ENCODE measurements at places on chromosomes 5 and 9.

DNA sequence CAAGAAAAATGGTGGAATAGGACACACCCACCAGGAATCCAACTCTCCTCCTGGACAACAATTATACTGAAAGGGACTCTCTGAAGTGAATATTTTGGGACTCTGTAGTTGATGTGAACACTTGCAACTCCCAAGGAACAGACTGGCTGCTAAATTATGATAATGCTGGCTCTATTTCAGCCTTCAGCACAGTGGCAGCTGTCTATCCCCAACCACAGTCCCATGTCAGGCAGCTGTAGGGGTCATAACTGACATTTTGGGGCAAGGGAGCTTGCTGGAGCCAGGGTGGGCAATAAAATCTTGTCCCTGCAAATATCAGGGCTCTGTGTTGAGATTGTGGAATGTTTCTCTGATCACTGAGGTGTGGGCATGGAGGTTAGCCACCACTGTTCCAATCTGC lies 14.2 kb downstream of the SPATA31E1 start:
- DNase-seq = no peak

DNA sequence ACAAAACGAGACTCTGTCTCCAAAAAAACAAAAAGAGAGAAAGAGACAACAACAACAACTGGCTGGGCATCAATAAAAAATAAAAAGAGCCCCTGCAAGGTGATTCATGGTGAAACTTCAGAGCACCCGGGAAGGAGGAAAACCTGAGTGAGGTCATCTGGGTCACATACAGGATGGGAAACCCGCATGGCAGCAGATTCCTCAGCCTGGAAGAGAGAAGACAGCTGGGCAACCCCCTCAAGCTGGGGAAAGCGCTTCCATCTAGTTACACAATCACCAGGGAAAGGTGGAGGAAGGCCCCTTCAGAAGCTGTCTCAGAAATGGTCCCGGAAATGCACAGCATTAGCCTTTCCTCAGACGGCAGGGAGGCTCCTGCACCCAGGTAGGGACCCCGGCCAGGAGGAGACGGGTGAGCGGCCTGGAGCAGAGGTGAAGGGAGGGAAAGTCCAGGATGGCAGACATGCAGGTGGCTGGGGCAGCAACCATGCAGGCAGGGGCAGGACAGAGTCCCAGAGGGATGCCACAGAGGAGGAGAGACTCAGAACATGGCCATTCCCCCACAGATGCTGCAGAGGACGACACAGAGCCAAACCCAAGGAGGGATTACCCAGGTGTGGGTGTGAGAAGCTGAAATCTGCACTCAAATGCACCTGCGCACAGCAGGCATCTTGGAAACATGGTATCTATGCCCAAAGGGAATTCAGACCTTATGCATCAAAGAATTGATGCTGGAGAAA lies 29.4 kb downstream of the CAMSAP1 start:
- no peak for DNase-seq

DNA sequence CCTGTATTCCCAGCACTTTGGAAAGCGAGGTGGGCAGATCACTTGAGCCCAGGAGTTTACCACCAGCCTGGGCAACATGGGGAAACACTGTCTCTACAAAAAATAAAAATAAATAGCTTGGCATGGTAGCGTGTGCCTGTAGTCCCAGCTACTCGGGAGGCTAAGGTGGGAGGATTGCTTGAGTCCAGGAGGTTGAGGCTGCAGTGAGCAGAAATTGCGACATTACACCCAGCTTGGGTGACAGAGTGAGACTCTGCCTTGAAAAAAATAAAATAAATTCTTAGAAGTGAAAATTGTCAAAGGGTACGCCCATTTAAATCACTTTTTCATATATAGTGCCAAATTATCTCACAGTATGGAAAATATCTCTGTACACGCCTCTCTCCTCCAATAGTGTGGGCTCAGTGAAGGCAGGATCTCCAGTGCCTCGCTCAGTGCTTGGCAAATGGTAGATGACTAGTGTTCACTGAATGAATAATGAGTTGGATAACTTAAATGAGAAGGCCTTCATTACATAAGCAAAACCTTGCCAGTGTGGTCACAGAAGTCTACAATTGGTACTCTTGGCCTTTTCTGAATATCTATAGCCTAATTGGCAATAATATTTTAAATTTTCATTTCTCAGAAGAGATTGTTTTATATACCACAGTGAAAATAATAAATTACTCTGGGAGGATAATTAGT lies 9.4 kb upstream of the CCL28 start:
- DNase-seq = no peak

DNA sequence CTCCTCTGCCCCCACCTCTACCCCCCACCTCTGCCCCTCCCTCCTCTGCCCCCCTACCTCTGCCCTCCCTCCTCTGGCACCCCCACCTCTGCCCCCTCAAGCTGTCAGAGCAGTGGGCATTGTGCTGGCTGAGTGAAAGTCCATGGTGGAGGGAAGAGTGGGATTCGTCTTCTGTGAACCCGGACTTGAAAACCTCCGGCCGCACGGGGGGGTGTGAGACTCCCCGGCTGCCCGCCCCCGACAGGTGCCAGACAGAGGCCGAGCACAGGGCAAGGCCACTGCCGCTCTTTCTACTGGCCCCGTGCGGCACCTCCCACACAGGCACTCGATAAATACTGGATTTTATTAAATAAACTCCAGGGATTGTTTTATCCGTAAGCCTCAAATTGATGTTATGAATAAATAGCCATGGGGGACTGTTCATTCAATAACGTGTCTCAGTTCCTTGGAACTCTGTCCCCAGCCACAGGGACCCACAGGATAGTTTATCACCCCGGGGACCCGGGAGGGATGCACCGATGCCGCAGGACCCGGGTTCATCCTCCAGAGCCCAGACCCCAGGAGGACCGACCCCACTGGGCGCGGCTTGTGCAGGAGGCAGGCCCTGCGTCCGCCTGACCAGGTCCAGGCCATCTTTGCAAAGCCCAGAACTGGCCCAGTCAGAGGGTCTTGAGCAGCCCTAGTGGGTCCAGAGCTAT lies 2.6 kb upstream of the QRFP start:
- DNase-seq = no peak

GRCh38 chr5:84597904-84598303 lies 213.2 kb upstream of the EDIL3 start:
- DNase-seq = no peak

DNA sequence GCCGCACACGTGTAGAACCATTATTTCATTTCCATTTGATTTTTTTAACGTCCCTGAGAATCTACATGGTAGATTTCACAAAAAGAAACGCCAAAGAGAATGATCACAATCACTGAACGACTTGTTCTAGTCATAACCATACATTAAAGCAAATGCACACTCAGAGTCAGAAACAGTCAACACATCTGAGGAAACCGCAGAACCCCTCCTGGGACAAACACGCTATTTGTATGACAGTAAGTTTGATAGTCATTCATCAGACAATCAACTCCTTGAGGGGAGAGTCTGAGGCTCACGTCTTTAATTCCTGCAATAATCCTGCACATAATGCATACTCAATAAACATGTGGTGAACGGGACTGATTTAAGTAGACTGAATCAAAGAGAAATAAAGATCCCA lies 129.2 kb downstream of the MED27 start:
- DNase-seq = no peak

DNA sequence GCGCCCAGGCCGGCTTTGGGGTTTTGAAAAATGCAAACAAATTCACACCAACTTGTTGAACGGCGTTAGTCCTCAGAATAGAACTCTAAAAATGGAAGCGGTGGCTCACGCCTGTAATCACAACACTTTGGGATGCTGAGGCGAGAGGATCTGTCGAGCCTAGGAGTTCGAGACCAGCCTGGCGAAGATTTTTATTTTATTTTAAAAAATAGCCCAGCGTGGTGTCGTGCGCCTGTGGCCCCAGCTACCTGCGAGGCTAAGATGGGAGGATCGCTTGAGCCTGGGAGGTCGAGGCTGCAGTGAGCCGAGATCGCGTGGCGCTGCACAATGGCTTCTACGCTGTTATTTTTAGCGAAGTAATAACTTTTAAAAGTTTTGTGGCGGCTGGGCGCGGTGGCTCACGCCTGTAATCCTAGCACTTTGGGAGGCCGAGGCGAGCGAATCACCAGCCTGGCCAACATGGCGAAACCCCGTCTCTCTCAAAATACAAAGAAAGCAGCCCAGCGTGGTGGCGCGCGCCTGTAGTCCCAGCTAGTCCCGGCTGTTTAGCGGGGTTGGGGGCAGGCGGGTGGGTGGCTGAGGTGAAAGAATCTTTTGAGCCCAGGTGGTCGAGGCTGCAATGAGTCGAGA lies 694 bp upstream of the PLIN2 start:
- peak; percentile 0 for DNase-seq

GRCh38 chr5:102955488-102955887 lies 164.4 kb downstream of the GIN1 start:
- DNase-seq = no peak

DNA sequence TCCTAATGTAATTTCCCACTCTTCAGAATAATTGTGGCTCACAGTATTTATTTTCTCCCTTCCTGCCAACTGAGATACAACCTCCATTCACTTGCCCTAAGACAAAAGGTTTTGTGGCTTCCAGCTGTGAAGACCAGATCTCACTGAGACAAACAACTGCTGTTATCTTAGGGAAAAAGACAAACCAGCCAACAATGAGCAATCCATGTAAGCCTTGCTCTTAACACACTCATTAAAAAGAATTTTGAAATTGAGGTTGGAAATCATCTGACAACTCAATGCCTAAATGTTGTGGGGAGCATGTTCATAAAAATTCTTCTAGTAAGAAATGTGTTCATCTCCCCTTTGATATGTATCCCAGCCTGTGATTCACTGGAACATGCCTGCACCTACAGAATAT lies 132.9 kb downstream of the ADAMTSL1 start:
- DNase-seq = no peak

- DNase-seq = no peak
Observed at GRCh38 chr5:110507972-110508371, 218.5 kb downstream of the TMEM232 start.

- no peak for DNase-seq
Observed at GRCh38 chr9:30815585-30815984, 1568.9 kb upstream of the ACO1 start.

DNA sequence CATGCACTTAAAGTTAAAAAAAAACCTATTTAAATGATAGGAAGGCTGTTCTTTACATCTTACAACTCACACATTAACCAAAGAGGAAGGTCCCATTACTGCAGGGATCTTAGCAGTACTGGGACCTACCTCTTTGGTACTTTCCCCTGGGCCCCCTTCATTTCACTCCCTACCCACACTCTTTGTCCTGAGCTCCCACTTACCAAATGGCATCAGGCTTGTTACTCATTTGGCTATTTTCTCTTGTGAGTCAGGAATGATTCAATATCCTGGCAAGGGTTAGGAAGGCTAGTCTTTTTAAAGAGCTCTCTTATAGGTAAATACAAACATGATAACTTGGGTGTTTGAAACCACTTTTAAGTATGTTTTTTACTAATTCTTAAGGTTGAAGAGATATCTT lies 117.4 kb upstream of the ELL2 start:
- DNase-seq = no peak

GRCh38 chr5:37962389-37962788 lies 122.5 kb upstream of the GDNF start:
- no peak for DNase-seq

GRCh38 chr5:93748875-93749397 lies 7.5 kb upstream of the POU5F2 start:
- no peak for DNase-seq

DNA sequence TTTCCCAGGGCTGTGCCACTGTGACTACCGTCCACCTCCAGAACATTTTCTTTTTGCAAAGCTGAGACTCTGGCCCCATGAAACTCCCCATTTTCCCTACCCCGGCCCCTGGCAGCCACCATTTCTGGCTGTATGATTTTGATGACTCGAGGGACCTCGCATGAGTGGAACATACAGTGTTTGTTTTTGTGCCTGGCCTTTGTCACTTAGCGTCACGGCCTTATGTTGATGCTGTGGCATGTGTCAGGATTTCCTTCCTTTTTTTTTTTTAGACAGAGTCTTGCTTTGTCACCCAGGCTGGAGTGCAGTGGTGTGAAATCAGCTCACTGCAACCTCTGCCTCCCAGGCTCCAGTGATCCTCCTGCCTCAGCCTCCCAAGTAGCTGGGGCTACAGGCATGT lies 42.7 kb downstream of the ASS1 start:
- no peak for DNase-seq

DNA sequence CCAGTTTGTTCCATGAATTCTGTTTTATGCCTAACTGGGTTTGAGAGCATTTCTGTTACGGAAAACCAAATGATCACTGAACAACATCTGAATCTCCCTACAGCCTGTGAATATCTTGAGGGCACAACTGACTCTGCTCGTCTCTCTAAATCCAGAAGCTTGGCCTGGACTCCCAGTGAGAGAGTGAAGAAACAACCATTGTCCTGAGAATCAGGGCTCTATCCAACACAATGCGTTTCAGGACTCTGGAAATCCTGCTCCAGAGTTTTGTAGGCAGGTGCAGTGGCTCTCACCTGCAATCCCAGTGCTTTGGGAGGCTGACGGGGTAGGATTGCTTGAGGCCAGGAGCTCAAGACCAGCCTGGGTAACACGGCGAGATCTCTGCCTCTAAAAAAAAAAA lies 7.8 kb upstream of the MVB12B start:
- DNase-seq = no peak

DNA sequence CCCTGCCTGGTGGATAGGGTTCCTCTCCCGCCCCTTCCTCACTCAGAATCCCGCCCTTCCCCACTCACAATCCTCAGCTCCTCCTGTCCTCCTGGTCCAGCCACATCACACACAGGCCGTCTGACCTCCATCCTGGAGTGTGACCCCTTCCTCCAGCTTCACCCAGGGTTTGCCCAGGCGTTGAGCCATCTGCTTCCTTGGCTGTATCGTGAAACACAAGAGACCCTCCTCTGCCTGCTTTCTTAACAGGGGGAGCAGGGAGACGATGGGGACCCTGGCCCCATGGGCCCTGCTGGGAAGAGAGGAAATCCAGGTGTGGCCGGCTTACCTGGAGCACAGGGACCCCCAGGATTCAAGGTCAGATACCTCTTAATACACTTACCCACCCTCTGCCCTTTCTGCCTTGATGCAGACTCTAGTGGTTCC lies 32.3 kb upstream of the ORM1 start:
- no peak for DNase-seq

DNA sequence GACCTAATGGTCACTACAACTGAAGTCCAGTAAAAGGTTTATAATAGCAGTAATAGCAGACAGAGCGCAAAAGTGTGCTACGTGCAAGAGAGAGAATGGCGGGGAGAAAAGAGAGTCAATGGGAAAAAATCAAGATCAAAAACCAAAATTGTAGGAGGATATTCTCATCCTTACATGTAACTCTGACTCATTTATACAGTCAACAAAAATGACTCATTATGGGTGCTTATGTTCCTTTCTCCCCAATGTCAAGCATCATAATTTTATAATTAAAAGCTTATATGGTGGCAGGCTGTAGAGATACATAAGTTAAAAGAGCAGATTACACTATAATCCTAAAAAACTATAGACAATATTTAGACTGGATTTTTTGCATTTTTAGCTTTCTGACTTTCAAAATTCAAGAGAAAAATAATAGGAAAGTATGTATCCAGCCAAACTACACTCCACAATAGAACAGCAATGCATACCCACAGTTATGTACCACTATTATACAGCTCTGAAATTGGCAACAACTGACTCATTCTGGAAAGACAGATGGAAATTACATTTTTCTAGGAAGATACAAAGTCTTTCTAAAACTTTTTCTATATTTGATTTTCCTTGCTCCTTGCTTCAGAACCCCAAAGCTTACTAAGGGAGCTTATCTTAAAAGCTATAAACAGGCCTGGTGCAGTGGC lies 78.4 kb downstream of the PLPP1 start:
- no peak for DNase-seq
